Stimulated activated CD8-positive, alpha-beta memory T cell treated with anti-CD3 and anti-CD28 coated beads, Interleukin-7, amount 100 ng/mL, for 1 hour (primary cell): ENCODE measurements at places on chromosomes 1 and 21.

DNA sequence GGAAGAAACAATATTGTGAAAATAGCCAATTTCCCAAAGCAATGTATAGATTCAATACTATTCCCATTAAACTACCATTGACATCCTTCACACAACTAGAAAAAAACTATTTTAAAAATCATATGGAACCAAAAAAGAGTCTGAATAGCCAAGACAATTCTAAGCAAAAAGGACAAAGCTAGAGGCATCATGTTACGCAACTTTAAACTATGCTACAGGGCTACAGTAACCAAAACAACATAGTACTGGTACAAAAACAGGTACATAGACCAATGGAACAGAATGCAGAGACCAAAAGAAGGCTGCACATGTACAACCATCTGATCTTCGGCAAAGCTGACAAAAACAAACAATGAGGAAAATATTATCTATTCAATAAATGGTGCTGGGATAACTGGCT, 233.3 kb upstream of the TMPRSS15 start:
- DNase-seq, result no peak

GRCh38 chr1:239139801-239140200, 246.6 kb upstream of the CHRM3 start:
- DNase-seq, result no peak

DNA sequence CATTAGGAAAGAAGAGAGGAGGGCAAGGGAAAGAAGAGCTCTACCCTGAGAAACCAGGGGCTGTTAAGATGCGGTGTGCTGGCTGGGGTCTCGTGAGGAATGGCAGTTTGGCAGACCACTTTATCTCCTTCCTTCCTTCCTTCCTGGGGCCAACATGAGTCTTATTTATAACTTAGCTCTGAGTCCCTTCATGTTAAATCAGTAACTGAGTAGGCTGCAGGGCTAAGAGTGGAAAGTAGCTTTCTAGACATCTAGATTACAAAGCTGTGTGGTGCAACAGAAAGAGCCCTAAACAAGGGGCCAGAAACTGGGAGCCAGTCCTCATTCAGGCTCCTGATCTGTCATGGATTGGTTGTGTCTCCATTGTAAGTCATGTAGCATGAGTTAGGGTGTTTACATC, 135.4 kb upstream of the DUSP10 start:
- DNase-seq, result no peak

GRCh38 chr1:109040989-109041620, 797 bp downstream of the WDR47 start:
- no peak for DNase-seq

GRCh38 chr1:203101813-203102634, 16.2 kb upstream of the MYOG start:
- no peak for DNase-seq

- no peak for DNase-seq
Observed at GRCh38 chr1:40690771-40691537, 550 bp upstream of the NFYC start.

- DNase-seq, result no peak
Observed at GRCh38 chr21:19468991-19469715, 1065.6 kb upstream of the TMPRSS15 start.

DNA sequence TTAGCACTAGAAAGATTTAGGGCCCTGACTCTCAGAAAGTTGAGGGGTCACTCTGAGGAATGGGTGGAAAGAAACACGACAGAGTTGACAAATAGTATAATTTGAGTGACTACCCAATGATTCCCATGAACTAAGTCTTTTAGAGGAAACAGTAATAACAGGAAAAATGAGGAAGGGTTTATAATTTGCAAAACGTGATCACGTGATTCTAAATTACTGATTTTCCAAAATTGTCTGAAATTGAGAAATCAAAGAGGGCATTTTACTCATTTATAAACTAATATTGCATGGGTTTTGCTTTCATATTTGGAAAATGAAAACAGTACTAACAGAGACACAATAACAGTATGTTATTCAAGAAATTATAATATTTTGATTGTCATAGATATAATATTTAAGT, 1335.7 kb downstream of the PLA2G4A start:
- DNase-seq, result no peak

GRCh38 chr1:159970932-159971342, 16.9 kb upstream of the SLAMF9 start:
- no peak for DNase-seq

GRCh38 chr1:152906023-152906565, 2.3 kb upstream of the IVL start:
- DNase-seq, result no peak

DNA sequence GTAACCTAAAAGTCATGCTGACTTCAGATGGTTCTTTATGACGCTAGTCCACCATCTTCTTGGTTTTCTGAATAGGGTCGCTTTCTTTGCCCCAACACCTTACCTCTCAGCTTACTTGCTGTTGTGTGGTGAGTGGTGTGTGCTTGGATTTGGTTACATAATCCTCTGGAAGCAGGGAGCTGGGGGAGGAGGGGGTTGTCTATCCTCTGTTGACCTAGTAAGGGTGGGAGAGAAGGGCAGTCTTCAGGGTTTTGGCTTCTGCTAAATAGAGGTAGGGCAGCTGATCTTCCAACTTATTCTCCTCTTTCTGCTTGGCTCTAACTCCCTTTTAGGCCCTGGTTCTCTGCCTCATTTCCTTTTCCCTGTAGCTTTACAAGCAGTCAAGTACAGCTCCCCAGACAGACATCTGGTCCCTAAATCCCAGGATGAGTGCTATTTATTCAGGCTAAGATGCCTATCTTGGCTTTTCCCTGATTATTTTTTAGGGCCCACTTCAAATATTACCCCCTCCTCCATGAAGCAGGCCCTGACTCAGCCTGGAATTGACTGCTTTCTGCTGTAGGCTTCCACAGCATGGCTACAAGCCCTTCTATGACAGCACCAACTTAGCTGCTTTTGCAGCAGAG, 6.4 kb upstream of the REN start:
- no peak for DNase-seq

DNA sequence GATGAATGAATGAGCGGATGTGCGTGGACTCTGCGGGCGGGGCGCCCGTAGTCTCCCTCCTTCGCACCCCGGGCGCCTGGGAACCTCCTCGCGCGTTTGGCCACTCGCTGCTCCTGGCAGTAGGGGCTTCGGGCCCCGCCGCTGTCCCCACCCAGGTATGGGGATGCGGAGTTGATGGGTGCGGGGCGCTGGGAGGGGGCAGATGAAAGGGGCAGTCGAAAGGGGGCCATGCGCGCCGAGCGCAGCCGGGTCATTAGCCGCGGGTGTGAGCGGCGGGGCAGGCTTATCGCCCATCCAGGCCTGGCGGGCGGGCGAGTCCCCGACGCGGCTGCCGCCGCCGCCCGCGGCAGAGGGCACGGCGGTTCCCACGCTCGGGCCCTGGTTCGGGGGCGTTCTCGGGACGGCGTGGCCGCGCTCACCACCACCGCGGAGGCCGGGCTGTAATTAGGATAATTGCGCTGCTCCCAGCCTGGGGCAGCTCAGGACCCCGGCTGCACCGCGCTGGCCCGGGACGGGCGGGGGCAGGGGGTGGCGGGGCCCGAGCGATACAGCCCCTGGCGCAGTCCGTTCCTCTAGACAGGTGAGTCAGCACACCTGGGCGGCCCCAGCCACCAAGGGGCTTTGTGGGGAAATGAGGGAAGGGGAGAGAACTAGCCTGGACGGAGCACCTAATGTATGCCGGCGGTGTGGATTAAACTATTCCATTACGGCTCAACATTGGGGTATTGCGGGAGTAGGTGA, 22.1 kb upstream of the CITED4 start:
- no peak for DNase-seq

DNA sequence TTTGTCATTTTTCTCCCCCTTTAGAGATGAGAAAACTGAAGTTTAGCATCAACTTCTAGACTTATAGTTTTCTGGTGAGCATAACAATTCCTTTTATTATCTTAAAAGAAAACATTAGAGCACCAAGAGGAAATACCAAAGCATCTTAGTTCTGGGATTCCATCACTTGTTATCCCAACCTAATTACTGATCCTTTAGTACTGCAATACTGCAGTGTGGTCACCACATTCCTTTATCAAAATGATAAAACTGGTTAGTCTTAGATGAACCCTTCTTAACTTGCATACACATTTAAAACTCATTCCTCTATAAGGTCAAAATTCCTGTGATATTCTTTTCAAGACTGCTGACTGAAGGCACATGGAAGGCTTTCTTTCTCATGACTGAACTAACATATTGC, 23.1 kb downstream of the SOD1 start:
- no peak for DNase-seq

GRCh38 chr1:30087465-30087864, 635.9 kb downstream of the MATN1 start:
- DNase-seq, result no peak

DNA sequence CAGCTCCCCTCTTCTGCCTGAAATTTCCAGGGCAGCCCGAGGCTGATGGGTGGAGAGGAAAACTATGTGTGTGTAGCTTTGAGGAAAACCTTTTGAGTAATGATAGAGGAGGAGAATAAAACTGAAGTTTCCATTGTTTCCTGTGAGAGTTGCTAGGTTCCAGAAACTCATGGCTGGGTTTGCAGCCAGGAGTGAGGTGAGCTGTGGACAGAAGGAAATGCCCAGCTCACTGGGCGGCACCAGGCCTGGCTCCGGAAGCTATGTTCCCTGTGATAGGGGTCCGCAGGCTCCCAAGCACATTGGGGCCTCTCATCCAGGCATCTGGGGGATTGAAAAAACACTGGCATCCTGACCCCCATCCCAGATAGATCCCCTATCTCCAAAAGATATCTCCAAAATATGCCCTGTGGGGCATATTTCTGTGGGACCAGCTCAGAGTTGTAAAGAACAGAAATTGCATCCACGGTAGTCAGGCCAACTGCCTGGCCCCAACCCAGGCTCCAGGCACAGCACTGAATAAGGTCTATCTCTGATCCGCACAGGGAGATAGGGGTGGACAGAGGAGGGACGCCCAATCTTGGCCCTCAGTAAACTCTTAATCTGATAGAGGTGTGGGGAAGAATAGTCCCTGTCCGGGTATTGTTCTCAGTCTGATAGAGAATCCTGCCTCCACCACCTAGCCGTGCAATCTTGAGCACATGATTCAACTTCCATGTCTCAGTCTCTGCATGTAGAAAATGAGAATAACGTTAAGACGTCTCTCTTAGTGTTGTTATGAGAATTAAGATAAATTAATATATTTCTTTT, 1.8 kb upstream of the HSPG2 start:
- no peak for DNase-seq

DNA sequence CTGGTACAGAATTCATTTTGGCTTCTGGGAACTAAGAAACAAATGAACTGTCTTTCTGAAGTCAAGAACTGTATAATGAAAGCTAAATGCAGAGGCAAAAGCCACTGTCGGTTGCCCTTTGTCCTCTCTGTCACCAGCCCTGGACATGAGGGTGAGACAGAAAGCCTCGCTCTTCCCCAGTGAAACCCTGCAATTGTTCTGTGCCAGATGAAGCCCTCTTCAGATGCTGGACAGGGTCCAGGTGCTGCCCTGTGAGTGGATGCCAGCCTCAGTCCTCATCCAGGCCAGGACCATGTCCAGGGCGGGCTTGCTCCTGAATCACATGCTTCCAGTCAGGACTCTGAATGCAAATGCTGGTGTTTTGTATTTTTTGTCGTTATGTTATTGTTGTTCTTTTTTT, 138.7 kb downstream of the RUNX1 start:
- no peak for DNase-seq

DNA sequence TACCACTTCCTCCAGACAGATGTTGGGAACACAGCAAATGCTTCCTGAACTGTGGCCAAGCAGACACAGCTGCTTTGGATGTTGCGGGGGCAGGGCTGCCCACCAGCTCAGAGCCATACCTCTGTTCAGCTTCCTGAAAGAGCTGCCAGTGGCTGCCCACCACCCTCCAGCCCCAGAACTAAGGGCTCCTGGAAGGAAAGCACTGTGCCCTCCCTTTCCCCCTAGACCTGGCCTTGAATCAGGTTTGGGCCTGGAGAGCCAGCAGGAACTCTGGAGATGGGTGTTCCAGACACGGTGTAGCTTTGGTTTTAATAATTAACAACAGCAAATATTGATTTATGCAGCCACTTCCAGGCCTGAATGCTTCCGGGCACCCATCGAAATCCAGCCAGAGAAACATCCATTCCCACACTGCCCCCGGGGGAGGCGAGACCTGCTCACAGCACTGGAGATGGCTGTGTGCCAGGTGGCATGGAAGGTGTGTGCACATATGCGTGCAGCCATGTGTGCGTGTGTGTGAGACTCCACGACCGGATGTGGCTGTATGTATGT, 45.7 kb downstream of the RAP1GAP start:
- no peak for DNase-seq

GRCh38 chr1:246569248-246570238, 3.3 kb downstream of the CNST start:
- DNase-seq, result no peak

DNA sequence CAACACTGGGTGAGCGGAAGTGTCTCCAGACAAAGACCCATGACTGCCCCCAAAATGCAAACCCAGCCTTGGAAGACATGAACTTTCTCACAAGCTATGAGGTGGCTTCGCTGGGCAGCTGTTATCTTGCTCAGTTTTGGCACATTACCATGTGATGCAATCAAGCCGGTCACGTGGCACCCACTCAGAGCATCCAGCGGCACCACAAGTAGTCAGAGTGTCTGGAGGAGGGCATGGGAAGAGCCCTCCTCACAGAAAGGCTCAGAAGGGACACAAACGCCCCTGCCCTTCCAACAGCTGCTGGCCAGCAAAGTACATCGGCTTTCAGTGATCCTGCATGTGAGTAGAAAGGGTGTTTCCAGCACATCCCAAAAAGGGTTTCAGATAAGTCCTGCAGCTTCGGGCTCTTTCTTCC, 145.5 kb upstream of the IRF2BP2 start:
- no peak for DNase-seq

DNA sequence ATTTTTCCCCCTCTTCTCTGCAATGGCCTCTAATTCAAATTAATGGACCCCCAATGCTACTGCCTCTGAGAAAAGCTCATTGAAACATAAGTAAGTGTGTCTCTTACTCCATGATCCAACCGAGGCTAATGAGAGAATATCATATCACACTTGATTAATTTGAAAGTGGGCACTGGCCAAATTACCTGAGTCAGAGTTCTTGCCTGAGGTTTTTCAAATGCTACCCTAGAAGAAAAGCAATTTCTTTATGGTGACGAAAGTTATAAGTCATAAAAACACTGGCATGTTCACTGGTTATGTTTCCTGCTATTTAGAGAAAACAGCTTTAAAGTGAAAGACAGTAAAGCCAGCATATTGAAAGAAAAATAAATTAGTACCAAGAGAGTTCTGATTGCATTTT, 368.8 kb upstream of the TMPRSS15 start:
- no peak for DNase-seq

GRCh38 chr1:218304281-218305039, 19.4 kb downstream of the RRP15 start:
- no peak for DNase-seq

GRCh38 chr1:77950873-77951272, 28.0 kb downstream of the FUBP1 start:
- no peak for DNase-seq
